ENCODE measurements at places on chromosomes 11 and 22. TPM values are rescaled to one million over a fixed set of nuclear protein-coding genes. Genes with fewer than 3 reads are reported as not detected.

DNA sequence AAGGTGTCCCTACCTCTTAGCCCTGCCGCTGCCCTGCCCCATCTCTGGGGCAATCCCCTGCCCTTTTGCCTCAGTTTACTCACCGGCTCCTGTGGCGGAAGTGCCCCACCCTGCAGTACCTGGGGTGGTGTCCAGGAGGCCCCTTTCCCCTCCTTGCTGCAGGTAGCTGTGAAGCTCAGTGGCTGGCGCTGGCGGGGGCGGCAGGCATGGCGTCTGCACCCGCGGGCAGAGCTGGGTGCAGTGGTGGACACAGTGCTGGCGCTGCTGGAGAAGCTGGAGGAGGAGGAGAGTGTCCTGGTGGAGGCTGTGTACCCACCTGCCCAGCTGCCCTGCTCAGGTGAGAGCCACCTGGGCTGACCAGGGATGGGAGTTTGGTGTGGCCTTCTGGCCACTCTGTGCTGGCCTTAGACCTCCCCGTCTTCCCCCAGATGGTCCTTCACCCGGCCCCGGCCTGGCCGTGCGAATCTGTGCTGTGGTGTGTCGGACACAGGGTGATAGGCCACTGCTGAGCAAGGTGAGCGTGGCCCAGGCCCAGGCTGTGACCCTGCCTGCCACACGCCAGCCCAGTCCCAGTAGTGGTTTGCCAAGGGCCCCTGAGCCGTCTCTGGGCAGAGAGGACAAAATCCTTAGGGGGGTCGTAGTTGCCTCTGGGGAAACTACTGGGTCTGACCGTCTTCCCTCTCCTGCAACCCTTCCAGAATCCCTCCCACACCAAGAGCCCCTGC, 4.0 kb downstream of the CARNS1 start:
- no peak for DNase-seq

- DNase-seq = no peak
Observed at GRCh38 chr11:64891215-64891848, 12.9 kb upstream of the EHD1 start.

GRCh38 chr11:112238041-112238440, 11.8 kb downstream of the PTS start:
- no peak for DNase-seq

DNA sequence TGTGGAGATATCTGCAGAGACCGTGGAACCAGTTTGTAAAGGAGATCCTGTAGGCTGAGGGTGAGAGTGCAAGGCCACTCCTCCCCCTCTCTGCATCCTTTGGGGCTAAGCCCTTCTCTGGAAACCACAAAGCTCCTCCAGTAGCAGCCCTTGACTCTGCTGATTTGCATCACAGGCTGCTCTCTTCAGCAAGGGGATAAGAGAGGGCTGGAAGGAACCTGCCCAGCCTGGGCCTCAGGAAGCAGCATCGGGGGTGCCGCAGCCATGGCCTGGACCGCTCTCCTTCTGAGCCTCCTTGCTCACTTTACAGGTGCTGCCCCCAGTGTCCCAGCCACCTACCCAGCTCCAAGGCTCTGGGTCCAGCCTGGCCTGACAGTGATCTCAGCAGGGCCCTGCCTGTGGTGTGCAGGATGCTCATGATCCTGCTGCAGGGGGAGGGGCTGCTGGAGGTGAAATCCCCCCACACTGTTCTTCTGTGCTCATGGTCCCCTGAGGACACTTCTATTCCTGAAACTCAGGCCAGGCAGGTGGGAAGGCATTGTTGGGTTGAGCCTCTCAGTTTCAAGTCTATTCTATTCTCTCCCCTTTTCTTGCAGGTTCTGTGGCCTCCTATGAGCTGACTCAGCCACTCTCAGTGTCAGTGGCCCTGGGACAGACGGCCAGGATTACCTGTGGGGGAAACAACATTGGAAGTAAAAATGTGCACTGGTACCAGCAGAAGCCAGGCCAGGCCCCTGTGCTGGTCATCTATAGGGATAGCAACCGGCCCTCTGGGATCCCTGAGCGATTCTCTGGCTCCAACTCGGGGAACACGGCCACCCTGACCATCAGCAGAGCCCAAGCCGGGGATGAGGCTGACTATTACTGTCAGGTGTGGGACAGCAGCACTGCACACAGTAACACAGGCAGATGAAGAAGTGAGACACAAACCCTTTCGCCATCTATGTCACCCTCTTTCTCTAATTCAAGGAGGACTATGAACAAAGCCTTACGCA, 68.5 kb upstream of the IGLL5 start:
- DNase-seq = no peak

The MAJIN gene
- not detected for total RNA-seq

- DNase-seq = peak; percentile 22
Observed at GRCh38 chr22:48241658-48242057, 1479.2 kb downstream of the TBC1D22A start.

GRCh38 chr11:32671051-32671450, 87.4 kb downstream of the EIF3M start:
- DNase-seq = no peak

DNA sequence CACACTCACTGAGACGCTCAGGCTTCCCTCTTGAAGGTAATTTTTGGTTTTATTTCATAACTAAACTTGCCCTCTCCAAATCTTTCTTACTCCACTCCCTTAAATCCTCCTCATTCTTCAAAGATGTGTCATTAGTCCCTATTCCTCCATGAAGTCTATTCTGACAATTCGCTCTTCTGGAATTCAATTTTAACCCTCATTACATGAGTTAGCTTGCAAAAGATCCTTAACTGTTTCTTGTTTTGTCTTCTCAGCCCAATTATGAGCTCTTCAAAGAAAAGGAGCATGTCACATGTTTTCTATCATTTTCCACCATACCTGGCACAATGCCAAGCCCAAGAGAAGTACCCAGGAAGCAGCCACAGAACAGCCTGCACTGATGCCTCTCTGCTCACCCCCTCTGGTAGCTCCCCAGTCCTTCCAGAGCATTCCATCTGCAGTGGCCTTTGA, 13.0 kb downstream of the GALNT18 start:
- DNase-seq = no peak

DNA sequence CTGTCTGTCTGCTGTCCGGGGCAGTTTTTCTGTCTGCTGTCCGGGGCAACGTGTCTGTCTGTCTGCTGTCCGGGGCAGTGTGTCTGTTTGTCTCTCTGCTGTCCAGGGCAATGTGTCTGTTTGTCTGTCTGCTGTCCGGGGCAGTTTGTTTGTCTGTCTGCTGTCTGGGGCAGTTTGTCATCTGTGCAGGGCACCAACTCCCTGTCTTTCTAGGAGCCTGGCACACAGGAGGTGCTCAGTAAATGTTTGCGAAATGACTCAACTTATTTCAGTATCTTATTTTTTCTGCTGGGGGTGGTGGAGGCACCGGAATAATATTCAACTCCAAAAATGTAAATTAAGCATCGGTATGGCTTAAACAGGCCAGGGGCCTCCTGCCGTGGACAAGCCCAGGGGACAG, 12.0 kb upstream of the TTLL12 start:
- no peak for DNase-seq

GRCh38 chr11:31676280-31676982, 134.7 kb downstream of the PAX6 start:
- no peak for DNase-seq

The MISFA gene
- total RNA-seq = 6.7 TPM

DNA sequence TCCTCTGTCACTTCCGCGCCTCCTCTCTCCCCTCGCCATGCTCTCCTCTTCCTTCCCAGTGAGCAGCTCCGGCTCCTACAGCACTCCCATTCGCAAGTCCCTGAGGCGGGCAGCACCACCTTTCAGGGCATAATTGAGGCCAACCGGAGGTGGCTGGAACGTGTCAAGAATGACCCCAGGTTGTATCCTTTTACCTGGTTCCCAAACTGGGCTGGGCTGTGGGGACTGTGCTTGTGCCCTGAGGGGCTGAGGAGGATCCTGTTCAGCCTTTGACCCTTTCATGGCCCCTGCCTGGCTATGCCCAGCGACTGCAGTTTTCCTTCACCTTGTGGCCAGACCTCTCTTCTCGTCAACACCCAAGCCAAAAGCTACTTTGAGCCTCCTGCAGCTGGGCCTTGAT, 84.1 kb downstream of the CEP164 start:
- DNase-seq = no peak

The KRTAP5-11 gene
- total RNA-seq = 1.8 TPM

The ABCC8 gene
- 64.6 TPM for total RNA-seq

GRCh38 chr22:37741312-37741795, 44.5 kb downstream of the TRIOBP start:
- DNase-seq = no peak

DNA sequence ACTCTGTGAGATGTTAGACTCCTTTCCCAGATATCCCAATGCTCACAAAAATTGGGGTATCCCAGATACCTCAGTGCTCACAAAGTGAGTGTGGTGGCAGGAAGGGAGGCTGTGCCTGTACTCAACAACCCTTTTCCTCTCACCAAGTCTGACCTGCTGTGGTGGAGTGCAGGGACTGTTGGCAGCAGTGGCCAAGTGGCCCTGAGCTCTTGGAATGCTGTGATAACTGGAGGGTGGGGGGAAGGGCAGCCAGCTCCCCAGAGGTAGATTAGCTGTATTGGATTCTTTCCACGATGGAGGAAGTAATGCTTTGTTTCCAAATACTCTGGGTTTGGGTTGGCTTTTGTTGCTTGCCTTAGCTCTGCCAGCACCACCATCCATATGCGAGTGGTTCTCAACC, 46.0 kb upstream of the OR9Q1 start:
- DNase-seq = no peak

The MAP6 gene
- total RNA-seq = 124 TPM

DNA sequence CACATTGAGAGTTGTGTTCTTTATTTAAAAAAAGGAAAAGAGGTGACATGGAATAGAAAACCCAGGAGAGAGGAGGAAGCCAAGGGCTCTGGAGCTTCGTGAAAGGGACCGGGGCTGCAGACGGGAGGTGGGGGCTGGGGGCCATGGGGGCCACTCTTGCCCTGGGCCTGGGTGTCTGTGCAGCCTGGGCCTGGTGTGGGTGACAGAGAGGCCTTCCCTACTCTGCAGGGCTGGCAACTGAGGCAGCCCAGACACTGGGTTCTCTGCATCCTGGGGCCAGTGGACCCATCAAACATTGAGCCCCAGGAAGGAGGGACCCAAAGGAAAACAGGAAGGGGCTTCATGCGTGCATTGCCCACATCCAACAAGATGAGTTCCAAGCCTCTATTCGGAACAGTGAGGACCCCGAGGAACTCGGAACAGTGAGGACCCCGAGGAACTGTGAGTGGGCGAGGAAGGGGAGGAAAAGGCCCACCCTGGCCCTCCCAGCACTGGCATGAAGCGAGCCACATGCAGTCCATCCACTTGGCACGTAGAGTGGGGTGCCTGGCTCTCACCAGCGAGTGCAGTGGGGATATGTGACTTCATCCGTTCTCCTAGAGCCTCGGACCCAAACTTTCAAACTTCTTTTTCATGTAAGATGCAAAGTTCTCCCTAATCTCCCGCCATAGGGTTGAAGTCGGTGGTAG, 1121.6 kb downstream of the BRD1 start:
- no peak for DNase-seq
